ENCODE measurements at places on chromosomes 1 and 21.

DNA sequence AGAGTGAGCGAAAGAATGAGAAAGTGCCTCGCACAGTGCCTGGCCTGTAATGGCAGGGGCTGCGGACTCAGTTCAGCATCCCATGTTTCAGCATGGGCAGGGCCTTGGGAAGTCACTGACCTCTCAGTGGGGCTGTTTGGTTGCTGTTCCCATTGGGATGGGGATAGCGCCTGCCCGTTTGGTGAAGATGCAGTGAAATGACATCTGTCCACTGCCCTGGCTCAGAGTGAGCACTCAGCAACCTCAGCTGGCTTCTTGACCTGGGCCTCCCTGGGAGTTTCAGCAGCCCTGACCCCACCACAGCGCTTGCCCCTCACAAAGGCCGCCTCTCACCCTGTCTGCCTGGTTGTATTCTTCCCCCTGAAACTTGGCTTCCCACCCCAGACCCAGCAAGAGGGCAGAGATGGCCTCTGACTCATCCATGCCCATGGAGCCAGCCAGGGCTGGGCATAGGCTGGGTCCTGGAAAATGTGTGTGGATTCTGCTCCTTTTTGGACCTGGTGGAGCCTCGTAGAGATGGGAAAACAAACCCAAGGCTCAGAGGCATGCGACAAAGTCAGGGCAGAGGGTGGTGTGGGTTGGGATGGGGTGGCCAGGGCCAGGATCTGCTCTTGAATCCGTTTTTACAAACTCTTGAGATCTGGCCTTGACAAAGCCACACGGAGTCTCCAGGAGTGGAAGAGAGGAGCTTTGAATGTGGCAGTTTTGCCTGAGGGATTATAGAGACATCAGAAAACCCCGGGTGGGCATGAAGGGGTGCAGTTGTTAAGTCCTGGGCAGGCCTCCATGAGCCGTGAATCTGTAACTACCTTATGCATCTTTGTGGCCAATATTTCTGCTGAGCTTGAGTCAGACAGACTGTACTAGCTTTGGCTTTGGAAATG, 1.2 kb downstream of the XKR8 start:
- H3K27ac ChIP-seq, result peak overlapping the region; percentile 71
- H3K36me3 ChIP-seq, result no peaks in the 10 kb centered on the region
- peak overlapping the region; percentile 82 for H3K4me3 ChIP-seq
- H3K4me1 ChIP-seq, result peaks cover 25% of the 10 kb centered on the region
- peaks cover 3% of the 10 kb centered on the region for H3K27me3 ChIP-seq

GRCh38 chr1:46044116-46044515, 88.3 kb downstream of the PIK3R3 start:
- DNase-seq, result no peak
- H3K27me3 ChIP-seq, result no peaks in the 10 kb centered on the region
- peaks cover 14% of the 10 kb centered on the region for H3K4me1 ChIP-seq
- H3K4me3 ChIP-seq, result no peak overlapping the region

DNA sequence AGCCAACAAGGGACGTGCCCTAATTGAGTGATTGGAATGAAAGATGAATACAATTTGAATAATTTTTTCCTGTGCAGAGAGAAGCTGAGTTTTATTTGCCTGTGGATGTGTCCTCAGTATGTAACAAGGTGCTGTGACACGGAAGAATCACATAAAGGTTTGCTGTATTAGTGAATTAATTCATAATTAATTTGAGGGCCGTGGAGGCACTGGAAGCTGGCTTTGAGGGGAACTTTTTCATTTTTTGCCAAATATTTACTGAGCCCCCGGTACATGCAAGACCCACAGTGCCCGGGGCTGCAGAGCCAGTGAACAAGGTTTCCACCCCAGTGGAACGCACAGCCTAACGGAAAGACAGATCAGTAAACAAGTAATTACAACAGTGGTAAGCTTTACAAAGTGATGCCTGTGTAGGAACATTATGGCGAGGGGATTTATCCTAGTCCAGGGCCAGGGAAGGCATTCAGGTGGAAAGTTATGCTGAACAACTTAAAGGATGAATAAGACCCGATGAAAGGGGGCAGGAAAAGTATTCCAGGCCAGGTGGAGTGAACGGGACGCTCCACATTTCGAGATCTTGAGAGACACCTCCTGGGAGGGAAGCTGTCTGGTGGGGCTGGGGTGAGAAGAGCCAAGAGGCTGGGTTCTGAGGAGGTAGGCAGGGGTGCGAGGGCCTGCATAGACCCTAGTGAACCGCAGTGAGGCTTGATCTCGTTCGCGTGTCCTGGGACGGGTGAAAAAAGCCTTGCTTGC, 773 bp upstream of the RCC2 start:
- no peak for DNase-seq
- H3K27me3 ChIP-seq, result peaks cover 46% of the 10 kb centered on the region
- peak overlapping the region; percentile 97 for H3K4me3 ChIP-seq
- no peaks in the 10 kb centered on the region for H3K36me3 ChIP-seq
- H3K4me1 ChIP-seq, result peaks cover 37% of the 10 kb centered on the region
- no peak overlapping the region for H3K27ac ChIP-seq

GRCh38 chr1:158809256-158809655, 21.9 kb upstream of the MNDA start:
- H3K4me3 ChIP-seq, result no peak overlapping the region
- H3K27ac ChIP-seq, result no peak overlapping the region
- no peak for DNase-seq
- H3K27me3 ChIP-seq, result peaks cover 16% of the 10 kb centered on the region
- H3K36me3 ChIP-seq, result no peaks in the 10 kb centered on the region

- no peaks in the 10 kb centered on the region for H3K4me1 ChIP-seq
- no peaks in the 10 kb centered on the region for H3K27me3 ChIP-seq
- no peak overlapping the region for H3K27ac ChIP-seq
Measured at GRCh38 chr1:55877437-55878232, 662.5 kb upstream of the USP24 start.

DNA sequence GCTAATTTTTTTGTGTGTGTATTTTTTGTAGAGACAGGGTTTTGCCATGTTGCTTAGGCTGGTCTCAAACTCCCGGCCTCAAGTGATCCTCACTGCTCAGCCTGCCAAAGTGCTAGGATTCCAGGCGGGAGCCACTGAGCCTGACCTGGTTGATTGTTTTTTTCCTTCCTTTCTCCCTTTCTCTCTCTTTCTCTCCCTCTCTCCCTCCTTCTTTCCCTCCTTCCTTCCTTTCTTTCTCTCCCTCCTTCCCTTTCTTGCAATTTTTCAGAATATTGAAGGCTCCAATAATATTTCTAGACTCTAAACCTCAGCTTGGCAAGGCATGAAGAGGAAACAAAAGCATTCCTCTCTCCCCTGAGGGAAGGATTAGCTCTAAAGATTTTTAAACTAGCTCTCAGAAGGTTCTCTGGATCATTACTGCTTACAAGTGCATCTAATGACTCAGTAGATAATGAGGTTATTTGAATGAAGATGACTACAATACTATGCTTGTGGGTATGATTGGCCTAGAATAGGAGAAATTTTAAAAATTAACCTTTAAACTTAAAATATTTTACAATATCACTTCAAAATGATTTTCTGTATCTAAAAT, 68.5 kb upstream of the GADD45A start:
- no peaks in the 10 kb centered on the region for H3K4me1 ChIP-seq
- H3K27me3 ChIP-seq, result no peaks in the 10 kb centered on the region
- H3K36me3 ChIP-seq, result no peaks in the 10 kb centered on the region
- DNase-seq, result no peak

- DNase-seq, result no peak
- no peaks in the 10 kb centered on the region for H3K36me3 ChIP-seq
- no peak overlapping the region for H3K4me3 ChIP-seq
- H3K27ac ChIP-seq, result no peak overlapping the region
- no peaks in the 10 kb centered on the region for H3K27me3 ChIP-seq
- no peaks in the 10 kb centered on the region for H3K4me1 ChIP-seq
Measured at GRCh38 chr1:238980053-238980452, 406.3 kb upstream of the CHRM3 start.

GRCh38 chr21:45029948-45030681, 44.3 kb upstream of the ADARB1 start:
- peaks cover 1% of the 10 kb centered on the region for H3K36me3 ChIP-seq
- no peak for DNase-seq
- H3K4me1 ChIP-seq, result peaks cover 31% of the 10 kb centered on the region

- no peak overlapping the region for H3K4me3 ChIP-seq
- H3K4me1 ChIP-seq, result no peaks in the 10 kb centered on the region
- H3K27me3 ChIP-seq, result peaks cover 2% of the 10 kb centered on the region
- H3K27ac ChIP-seq, result no peak overlapping the region
Measured at GRCh38 chr1:43463479-43463878, 9.7 kb upstream of the HYI start.

GRCh38 chr1:84247425-84248220, 53.9 kb upstream of the SAMD13 start:
- H3K27me3 ChIP-seq, result no peaks in the 10 kb centered on the region
- no peaks in the 10 kb centered on the region for H3K4me1 ChIP-seq

DNA sequence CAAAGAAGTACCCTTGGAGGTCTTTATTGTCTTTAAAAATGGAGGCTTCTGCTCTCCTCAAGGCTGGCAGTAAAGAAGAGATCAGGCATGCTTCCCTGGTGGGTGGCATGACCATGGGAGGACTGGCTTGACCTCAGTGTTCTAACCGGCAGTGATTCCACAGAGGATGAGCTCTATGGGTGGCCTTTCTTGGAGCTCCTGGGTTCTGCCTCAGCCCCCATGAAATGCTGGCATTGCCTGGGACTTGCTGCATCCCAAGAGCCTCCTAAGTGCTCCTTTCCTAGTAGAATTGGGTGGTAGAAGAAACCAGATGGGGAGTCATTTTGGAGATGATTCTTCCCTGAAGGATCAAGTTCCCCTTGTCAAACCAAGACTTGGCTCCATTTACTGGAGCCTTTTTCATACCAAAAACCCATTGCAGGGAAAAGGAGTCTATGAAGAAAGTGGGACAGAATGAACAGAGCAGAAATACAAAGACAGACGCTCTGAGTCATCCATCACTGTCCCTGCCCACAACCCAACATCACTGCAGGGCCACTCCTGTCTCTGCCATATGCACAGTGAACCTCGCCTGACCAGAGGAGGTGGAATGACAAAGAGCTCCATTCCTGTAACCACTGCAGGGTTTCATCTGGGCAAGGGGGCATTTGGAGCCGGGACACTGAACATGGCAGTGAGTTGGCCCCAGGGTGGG, 42.4 kb downstream of the RIMS3 start:
- no peak overlapping the region for H3K27ac ChIP-seq
- H3K4me1 ChIP-seq, result no peaks in the 10 kb centered on the region
- no peaks in the 10 kb centered on the region for H3K36me3 ChIP-seq
- H3K4me3 ChIP-seq, result no peak overlapping the region
- H3K27me3 ChIP-seq, result no peaks in the 10 kb centered on the region

GRCh38 chr1:234660536-234661316, 50.7 kb upstream of the IRF2BP2 start:
- H3K4me3 ChIP-seq, result no peak overlapping the region
- H3K27me3 ChIP-seq, result no peaks in the 10 kb centered on the region
- DNase-seq, result no peak
- H3K4me1 ChIP-seq, result peaks cover 19% of the 10 kb centered on the region
- H3K36me3 ChIP-seq, result no peaks in the 10 kb centered on the region

DNA sequence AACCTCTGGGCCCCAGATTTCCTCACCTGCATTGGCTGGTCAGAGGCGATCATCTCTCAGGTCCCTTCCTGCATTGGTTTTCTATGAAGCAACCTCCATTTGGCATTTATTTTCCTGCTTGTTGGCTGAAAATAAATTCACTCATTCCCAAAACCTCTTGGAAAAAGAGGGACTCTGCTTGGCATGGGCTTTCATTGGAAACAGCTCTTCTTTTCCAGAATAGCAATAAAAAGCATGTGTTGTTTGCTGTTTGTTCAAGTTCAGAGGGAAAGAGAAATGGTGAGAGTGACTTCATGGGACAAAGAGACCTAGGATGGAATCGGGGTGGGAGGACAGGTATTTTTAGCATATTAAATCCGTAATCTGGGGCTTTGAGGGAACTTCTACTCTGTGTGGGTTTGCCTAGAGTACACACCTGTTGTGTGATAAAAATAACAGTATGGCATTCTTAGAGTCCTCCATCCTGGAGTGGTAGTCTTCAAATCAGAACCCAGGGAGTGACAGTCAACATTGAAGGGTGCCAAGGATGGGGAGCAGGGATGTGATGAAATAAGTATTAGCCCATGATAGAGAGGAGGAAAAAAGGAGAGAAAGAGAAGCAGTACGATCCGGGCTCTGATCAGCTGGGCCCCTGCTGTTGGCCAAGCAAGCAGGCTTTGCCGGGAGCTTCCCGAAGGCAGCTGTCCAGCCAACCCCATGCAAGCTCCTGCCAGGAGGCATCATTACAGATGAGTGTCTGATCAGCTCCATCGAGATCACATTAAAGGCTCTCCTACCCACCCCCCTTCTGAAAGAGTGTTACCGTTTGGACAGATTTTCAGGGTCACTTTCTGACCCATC, 131.9 kb upstream of the NFIA start:
- no peaks in the 10 kb centered on the region for H3K27me3 ChIP-seq
- no peak overlapping the region for H3K27ac ChIP-seq
- no peak for DNase-seq
- no peak overlapping the region for H3K4me3 ChIP-seq
- peaks cover 12% of the 10 kb centered on the region for H3K4me1 ChIP-seq

- H3K4me1 ChIP-seq, result peaks cover 74% of the 10 kb centered on the region
- H3K27ac ChIP-seq, result no peak overlapping the region
- peak overlapping the region; percentile 92 for H3K4me3 ChIP-seq
- peaks cover 62% of the 10 kb centered on the region for H3K27me3 ChIP-seq
- no peak for DNase-seq
Measured at GRCh38 chr1:23557471-23558124, 1.7 kb downstream of the ID3 start.

- DNase-seq, result no peak
- peaks cover 76% of the 10 kb centered on the region for H3K27me3 ChIP-seq
- no peak overlapping the region for H3K27ac ChIP-seq
Measured at GRCh38 chr21:34884346-34884929, 164.7 kb downstream of the RUNX1 start.

DNA sequence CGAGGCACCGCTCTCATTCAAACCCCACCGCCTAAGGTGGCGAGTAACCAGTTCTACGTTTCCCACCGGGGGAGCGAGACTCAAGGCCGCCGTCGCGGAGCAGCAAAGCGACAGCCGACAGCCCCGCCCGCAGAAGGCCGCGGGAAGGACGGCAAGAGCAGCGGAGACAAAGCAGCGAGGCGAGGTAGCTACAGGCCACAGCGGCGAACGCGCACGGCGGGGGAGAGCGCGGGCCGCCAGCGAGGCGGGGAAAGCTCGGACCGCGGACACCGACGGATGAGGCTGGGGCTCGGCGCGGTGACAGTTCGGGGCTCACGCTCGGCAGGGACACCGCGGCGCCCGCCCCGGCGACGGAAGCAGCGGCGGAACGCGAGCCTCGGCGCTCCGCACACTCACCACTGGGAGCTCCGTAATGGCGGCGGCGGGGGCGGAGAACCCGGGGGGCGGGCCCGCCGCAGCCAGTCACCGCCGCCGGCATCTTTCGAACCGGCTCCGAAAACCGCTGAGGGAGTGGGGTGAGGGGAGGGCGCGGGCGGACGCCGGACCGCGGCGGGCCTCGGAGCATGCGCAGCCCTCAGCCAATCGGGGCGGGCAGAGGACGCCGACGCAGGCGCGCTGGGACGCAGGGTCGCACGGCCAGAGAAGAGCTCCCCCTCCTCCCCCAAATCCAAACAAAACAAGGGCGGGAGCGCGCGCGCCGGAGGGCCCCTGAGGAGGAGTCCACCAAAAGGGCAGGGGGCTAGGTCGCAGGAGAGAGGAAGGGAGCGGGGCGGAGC, 666 bp downstream of the HP1BP3 start:
- peak overlapping the region; percentile 99 for H3K4me3 ChIP-seq
- peaks cover 3% of the 10 kb centered on the region for H3K27me3 ChIP-seq
- peak overlapping the region; percentile 99 for H3K27ac ChIP-seq
- H3K4me1 ChIP-seq, result peaks cover 28% of the 10 kb centered on the region
- H3K36me3 ChIP-seq, result no peaks in the 10 kb centered on the region

GRCh38 chr1:162281426-162281825, 95.2 kb downstream of the SPATA46 start:
- H3K4me3 ChIP-seq, result no peak overlapping the region
- no peaks in the 10 kb centered on the region for H3K36me3 ChIP-seq
- no peaks in the 10 kb centered on the region for H3K27me3 ChIP-seq
- no peak overlapping the region for H3K27ac ChIP-seq
- H3K4me1 ChIP-seq, result no peaks in the 10 kb centered on the region
